SJCRH30 (cell line): ENCODE measurements at places on chromosomes 2 and 18. TPM values are rescaled to one million over a fixed set of nuclear protein-coding genes. Genes with fewer than 3 reads are reported as not detected.

GRCh38 chr2:8260213-8260612, 421.6 kb upstream of the ID2 start:
- H3K4me3 ChIP-seq = no peak overlapping the region
- no peak for DNase-seq

Gene RTP5
- total RNA-seq = not detected in 2 replicates

GRCh38 chr2:163723348-163723747, 12.5 kb downstream of the FIGN start:
- DNase-seq = no peak
- no peak overlapping the region for H3K4me3 ChIP-seq
- H3K4me1 ChIP-seq = peaks cover 2% of the 10 kb centered on the region; the same call in 1 of the 2 replicates

Gene BOLL
- 0.38 and 0.51 TPM in 2 replicates for total RNA-seq

Gene TM4SF20
- not detected in 2 replicates for total RNA-seq
